Neuronal stem cell (in vitro differentiated cells): ENCODE measurements at places on chromosomes 3 and 15.

DNA sequence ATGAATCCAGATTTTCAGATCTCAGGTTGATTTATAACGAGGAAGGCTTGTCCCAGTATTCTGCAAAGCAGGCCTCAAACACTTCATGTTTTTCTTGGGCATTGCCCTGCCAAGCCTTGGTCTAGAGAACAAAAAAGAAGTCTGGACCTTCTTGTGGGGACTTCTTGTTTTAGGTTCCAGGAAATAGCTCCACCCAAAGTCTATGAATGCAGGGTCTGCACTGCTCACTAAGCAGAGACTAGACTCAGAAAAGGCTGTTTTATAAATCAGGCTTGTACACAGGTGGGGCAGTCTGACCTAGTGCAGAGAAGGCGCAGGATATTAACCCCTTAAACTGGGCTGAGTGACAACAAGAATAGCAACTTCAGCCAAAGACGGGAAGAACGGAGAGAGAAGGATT is 44.3 kb downstream of the GLB1 start:
- H3K4me3 ChIP-seq: no peak overlapping the region
- no peaks in the 10 kb centered on the region for H3K4me1 ChIP-seq

DNA sequence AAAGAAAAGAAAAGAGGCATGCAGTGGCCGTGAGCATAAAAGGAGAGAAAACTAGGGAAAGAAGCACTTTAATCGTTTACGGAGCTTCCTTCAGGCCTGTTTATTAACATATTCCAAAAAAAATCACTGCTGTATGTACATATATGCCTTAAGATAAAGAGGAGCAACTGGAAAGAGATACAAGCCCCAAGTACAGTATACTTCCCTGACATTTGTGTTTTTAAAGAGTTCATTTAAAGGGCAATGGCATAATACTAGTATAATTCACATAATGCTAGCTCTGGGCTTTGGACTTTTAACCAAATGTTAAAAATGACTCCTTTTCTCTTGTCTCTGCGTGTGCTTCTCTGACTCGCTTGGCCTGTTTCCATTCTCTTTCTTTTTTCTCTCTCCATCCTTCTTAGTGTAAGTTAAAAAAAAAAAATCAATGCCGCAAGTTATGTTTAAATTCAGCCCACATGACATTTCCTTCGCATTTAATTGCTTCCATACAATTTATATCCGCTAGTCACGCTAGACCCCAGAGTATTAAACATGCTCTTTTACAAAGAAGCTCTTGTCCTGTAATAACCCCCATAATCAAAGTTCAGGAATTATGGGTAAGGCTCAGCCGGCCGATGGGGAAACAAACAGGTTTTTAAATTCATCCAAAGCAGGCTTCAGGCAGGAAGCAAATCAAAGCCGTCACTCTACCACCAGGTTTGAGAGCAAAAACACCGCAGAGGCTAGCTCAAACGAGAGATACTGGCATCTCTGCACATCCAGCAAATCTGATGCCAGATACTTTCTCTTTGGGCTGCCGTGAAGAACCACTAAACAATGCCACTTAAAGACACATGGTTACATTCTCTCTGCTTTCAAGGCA is 19.4 kb downstream of the WWTR1 start:
- H3K4me1 ChIP-seq: no peaks in the 10 kb centered on the region
- H3K27me3 ChIP-seq: no peaks in the 10 kb centered on the region
- no peak overlapping the region for H3K4me3 ChIP-seq
- no peaks in the 10 kb centered on the region for H3K36me3 ChIP-seq

DNA sequence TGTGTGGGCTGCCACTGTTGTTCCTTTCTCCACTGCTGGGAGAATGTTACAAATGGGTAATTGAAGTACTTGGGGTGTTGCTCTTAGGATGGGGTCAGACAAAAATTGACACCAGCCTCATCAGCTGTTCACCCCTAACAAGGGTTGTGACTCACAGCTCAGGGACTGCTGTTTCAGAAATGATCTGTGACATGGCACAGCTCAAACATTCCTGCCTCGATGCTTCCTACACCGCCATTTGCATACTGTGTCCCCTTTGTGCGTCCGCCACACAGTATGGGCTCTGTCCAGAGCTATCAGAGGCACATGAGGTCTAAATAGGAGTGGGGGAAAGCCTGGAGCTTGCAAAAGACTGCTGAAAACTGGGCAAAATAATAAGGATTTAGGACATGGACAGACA is 43.9 kb downstream of the CCNL1 start:
- H3K4me1 ChIP-seq: peaks cover 11% of the 10 kb centered on the region
- no peak overlapping the region for H3K27ac ChIP-seq
- no peaks in the 10 kb centered on the region for H3K27me3 ChIP-seq
- H3K36me3 ChIP-seq: no peaks in the 10 kb centered on the region
- DNase-seq: no peak
- H3K4me3 ChIP-seq: no peak overlapping the region

- DNase-seq: no peak
- H3K4me3 ChIP-seq: no peak overlapping the region
- no peaks in the 10 kb centered on the region for H3K27me3 ChIP-seq
- no peaks in the 10 kb centered on the region for H3K36me3 ChIP-seq
- no peaks in the 10 kb centered on the region for H3K4me1 ChIP-seq
Measured at GRCh38 chr15:88394553-88395145, 72.5 kb downstream of the MRPL46 start.

DNA sequence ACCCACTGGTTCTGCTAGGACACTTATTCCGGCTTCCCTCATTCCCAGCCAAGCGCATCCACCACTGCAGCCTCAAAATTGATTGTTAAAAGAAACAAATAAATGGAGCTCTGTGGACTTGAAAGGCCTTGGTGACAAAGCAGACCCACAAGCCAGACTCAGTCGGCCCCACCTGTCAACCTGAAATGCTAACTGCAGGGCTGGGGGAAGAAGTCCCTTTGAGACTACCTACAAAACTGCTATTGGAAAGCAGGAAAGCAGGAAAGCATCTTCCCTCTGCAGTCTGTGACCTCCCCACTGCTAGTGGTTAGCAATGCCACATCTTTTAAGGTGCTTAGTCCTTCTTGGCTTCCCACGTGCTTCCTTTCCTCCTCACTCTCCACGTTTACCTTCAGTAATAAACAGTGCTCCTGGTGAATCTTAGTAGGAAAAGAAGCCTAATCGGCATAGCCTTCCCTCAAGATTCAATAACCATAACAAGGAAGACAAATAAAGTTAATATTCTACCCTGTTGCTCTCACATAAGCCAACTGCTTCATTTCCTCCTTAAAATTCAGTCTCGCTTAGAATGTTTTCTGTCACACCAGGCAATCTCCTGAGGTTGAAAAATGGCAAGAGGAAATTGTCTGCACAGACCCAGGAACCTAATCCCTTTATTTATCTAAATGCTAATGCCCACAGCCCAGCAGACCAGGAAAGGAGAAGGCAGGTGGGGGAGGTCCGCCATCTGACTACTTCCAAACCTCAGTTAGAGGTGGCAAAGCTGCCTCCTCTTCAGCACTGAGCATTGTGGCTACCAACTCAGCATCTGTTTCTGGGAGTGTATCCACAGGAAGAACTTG is 296.2 kb downstream of the NEK10 start:
- H3K36me3 ChIP-seq: no peaks in the 10 kb centered on the region
- no peak overlapping the region for H3K4me3 ChIP-seq
- no peak overlapping the region for H3K27ac ChIP-seq

DNA sequence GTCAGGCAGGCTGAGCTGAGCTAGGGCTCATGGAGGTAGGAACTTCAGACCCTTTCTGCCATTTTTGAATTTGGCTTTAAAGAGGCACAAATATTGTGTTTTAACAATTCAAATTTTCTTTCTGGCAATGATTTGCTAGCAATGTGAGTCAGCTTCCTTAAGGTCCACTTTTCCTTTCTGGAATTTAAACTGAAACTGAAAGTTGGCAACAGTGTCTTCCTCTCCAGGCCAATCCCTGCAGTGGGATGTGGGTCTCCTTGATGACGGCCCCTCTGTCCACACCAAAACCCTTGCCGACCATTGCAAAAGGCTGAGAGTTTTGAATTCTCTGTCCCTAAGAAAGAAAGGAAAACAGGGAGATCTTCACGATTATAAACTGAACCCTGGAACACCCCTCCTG is 27.1 kb downstream of the RPSA start:
- no peak overlapping the region for H3K4me3 ChIP-seq
- no peaks in the 10 kb centered on the region for H3K36me3 ChIP-seq
- H3K4me1 ChIP-seq: no peaks in the 10 kb centered on the region
- no peaks in the 10 kb centered on the region for H3K27me3 ChIP-seq
- DNase-seq: no peak
- H3K27ac ChIP-seq: no peak overlapping the region

- H3K36me3 ChIP-seq: peaks cover 5% of the 10 kb centered on the region
- no peak overlapping the region for H3K4me3 ChIP-seq
- no peaks in the 10 kb centered on the region for H3K27me3 ChIP-seq
- H3K4me1 ChIP-seq: no peaks in the 10 kb centered on the region
- H3K27ac ChIP-seq: no peak overlapping the region
Measured at GRCh38 chr3:171415070-171415469, 45.1 kb downstream of the TNIK start.

DNA sequence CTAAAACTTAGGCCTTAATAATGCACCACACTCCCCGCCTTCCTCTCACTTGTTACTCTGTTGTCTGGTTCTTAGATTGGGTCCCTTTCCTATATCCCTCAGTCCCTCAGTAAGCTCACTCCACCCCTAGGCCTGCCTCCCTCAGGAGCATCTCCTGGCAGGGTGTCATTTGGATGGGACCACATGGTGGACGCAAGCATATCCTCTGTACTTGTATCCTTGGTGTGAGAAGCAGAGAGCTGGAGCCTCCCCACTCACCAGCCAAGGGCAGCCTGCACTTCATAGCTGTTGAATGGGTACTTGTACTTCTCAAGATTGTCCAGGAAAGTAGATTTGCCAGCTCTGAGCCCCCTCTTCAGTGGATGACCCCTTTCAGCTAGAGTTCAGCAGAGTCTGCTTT is 11.6 kb downstream of the SEC61A1 start:
- no peak for DNase-seq
- peaks cover 98% of the 10 kb centered on the region for H3K36me3 ChIP-seq
- peak overlapping the region; percentile 7 for H3K4me3 ChIP-seq
- no peak overlapping the region for H3K27ac ChIP-seq
- no peaks in the 10 kb centered on the region for H3K4me1 ChIP-seq

- no peaks in the 10 kb centered on the region for H3K4me1 ChIP-seq
- DNase-seq: no peak
- H3K27ac ChIP-seq: no peak overlapping the region
- no peak overlapping the region for H3K4me3 ChIP-seq
Measured at GRCh38 chr3:28569357-28569756, 220.7 kb upstream of the AZI2 start.

GRCh38 chr3:23864931-23865330 is 51.9 kb downstream of the NKIRAS1 start:
- H3K4me3 ChIP-seq: no peak overlapping the region
- H3K27me3 ChIP-seq: no peaks in the 10 kb centered on the region
- no peak overlapping the region for H3K27ac ChIP-seq
- peaks cover 8% of the 10 kb centered on the region for H3K36me3 ChIP-seq

DNA sequence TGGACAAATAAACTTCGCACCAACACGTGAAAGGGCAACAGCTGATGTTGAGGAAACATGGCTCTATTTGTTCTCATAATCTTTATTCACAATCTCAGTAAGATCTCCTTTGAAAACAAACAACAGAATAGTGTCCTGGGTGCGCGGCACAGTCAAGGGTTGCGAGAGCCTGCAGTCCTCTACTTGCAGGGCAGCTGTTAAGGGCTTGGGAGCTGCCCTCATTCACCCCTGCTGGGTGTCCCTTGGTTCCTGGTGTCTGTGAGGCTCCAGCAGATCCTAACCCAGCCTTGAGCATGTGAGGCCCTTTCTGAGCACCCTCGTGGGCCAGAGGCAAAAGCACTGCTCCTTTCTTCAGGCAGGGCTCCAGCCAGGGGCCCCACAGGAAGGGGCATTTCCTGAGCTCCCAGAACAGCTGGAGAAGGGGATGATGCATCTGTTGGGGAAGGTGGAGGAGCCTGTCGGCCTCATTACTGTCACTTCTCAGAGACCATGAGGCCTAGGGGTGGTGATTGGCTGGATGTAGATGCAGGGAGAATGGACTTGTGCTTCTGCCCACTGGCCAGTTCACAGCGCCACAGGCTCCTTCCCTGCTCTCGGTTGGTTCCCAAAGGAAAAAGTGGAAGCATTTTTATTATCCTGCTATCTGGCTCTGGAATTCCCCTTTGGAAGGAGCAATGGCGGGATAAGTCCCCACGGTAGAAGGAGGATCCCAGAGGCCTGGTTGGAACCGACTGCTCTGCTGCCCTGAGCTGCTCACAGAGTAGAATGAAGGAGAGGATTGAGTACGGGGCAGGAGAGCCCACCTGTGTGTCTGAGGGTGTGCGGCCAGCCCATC is 51.9 kb upstream of the KLF13 start:
- H3K27ac ChIP-seq: no peak overlapping the region
- H3K36me3 ChIP-seq: no peaks in the 10 kb centered on the region
- H3K4me1 ChIP-seq: no peaks in the 10 kb centered on the region
- H3K4me3 ChIP-seq: no peak overlapping the region

DNA sequence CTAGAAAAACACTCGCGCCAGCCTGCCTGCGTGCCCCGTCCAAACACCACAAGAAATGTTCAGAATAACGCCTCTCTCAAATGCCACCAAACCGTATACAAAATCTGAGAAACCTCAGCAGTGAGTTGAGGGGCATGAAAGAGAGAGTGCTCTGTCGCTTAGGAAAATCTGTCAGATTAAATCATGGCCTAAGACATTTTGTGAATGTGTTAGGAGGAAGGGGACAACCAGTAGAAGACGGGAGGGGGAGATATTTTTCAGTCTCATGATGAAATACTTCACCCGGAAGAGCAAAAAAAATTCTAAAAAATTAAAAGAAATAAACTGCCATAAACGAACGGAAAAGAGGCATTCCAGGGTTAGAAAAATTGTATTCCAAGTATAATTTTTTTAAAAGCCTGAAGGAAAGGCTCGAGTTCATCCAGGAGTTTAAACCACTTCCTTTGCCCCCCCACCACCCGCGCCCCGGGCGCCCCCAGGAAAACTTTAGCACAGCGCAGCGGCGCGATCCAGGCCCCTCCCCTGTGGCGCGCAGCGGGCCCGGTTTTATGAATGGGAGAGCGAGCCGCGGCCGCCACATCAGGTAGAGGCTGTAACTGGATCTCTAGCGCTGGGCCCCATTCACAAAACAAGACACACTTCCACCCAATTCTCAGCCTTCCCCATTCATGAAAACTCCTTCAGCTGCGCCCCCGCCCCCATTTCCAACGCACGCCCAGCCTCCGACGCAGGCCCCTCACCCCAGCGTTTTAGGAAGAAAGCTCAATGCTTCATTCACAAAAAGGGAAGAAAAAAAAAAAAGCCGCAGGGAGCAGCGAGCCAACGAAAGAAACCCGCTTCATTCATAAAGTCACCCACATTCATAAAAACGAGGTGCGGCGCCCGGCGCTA is 1.4 kb downstream of the ETV5 start:
- DNase-seq: peak; percentile 86
- peaks cover 24% of the 10 kb centered on the region for H3K4me1 ChIP-seq
- H3K36me3 ChIP-seq: no peaks in the 10 kb centered on the region

GRCh38 chr3:112751564-112752512 is 94.8 kb downstream of the CD200R1L start:
- no peaks in the 10 kb centered on the region for H3K27me3 ChIP-seq
- H3K4me1 ChIP-seq: no peaks in the 10 kb centered on the region
- no peaks in the 10 kb centered on the region for H3K36me3 ChIP-seq

DNA sequence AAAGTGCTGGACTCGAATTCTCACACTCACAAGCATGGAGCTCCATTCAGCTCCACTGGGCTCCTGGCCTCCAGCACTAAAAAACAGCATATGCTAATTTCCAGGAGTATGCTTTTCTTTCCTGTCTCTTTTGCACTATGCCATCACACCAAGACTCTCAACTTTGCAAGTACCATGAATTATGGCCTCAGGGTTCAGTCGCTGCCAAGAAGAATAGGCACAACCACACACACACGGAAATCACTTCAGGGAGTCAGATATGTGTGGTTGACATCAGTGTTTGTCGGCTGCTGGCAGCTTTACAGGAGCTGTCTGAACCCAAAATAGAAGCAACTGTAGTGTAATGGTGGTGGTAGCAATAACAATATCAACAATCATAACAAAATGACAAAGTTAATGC is 305.0 kb upstream of the SLCO3A1 start:
- H3K4me3 ChIP-seq: no peak overlapping the region
- H3K27ac ChIP-seq: no peak overlapping the region
- DNase-seq: no peak
